Liver (tissue), 10 donors: ENCODE measurements at places on chromosomes 11 and 22. TPM values are rescaled to one million over a fixed set of nuclear protein-coding genes. Genes with fewer than 3 reads are reported as not detected.

- no peak overlapping the region for H3K4me3 ChIP-seq
- no peaks in the 10 kb centered on the region for H3K27me3 ChIP-seq
- no peaks in the 10 kb centered on the region for H3K36me3 ChIP-seq
- DNase-seq, result no peak
- H3K27ac ChIP-seq, result no peak overlapping the region
Observed at GRCh38 chr11:118000067-118000849, 14.1 kb downstream of the IL10RA start.

DNA sequence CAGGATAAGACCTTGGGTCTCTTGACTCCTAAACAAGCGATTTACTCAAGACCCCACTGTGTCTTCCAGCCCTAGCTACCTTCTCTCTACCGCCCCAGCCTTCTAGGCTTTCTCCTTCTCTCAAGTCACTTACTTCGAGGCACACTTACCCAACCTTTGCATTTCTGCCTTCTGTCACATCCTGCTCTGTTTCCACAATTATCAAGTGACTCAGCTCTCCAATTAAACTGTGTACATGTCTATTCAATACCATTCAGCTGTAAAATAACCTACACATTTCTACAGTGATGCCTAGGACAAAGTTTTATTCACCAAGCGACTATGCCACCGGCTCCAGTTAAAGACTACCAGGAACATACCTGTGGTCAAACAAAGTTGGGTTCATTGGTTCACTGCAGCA, 69.0 kb downstream of the LARGE1 start:
- H3K27ac ChIP-seq, result no peak overlapping the region
- H3K4me1 ChIP-seq, result peaks cover 16% of the 10 kb centered on the region
- no peak overlapping the region for H3K4me3 ChIP-seq
- H3K27me3 ChIP-seq, result no peaks in the 10 kb centered on the region
- no peaks in the 10 kb centered on the region for H3K36me3 ChIP-seq

- H3K4me3 ChIP-seq, result no peak overlapping the region
- H3K27ac ChIP-seq, result no peak overlapping the region
- H3K36me3 ChIP-seq, result no peaks in the 10 kb centered on the region
- no peak for DNase-seq
- no peaks in the 10 kb centered on the region for H3K27me3 ChIP-seq
- no peaks in the 10 kb centered on the region for H3K4me1 ChIP-seq
Observed at GRCh38 chr11:11211186-11211585, 141.9 kb downstream of the CSNK2A3 start.

DNA sequence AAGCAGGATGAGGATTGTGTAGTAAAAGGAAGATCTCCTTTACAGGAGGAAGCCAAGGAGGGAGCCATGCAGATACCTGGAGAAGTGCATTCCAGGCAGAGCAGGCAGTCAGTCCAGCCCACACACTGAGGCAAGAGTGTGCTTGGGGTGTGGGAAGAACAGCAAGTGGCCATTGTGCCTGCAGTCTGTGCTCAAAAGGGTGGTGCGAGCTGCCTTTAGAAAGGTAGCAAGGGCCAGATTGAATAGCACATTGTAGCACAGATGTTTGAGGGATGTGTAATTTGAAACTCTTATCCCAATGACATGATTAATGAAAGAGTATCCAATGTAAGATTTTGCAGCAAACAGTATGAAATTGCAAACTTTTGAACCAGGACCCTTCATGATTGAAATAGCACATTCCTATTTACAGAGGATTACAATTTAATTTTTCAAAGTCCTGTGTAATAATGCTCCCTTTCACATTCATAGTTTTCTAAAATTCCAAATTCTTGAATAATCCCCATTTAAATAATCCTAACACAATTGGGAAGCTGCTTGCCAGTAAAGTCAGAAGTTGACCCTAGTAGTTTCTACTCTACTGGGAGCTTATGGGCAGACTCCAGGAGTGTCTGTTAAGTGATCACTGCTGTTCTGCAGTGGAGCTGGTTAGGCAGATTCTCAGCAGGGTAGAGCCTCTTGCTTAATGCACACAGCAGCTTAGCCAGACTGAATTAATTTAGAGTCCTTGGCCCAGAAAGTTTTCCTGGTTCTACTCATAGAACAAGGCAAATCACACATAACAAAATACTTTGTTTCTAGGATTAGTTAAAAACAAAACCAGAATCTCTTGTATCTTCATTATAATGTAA, 78.1 kb downstream of the CYB5R2 start:
- H3K4me1 ChIP-seq, result peaks cover 35% of the 10 kb centered on the region
- no peak for DNase-seq
- no peaks in the 10 kb centered on the region for H3K27me3 ChIP-seq
- no peak overlapping the region for H3K4me3 ChIP-seq
- H3K27ac ChIP-seq, result no peak overlapping the region

DNA sequence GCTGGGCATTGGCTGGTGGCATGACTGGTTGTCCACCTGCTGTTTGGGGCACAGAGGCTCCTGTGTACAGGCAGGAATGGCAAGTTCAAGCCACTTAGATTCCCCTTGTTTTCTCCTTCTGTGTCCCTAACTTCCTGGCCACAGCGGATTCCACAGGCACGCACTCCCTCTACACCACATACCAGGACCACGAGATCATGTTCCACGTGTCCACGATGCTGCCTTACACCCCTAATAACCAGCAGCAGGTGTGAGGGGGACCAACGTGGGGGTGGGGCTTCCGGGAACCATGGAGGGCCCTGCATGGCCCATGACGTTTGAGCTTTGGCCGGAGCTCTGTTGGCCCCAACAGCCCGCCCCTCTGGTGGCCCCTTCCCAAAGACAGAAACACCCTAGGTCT, 7.8 kb downstream of the SIPA1 start:
- peaks cover 7% of the 10 kb centered on the region for H3K36me3 ChIP-seq
- H3K27me3 ChIP-seq, result no peaks in the 10 kb centered on the region
- DNase-seq, result no peak
- H3K4me3 ChIP-seq, result no peak overlapping the region

CCDC116 gene
- total RNA-seq, result 0.05 TPM

RNF141 gene
- total RNA-seq, result 14.6 TPM
